Endodermal cell (in vitro differentiated cells): ENCODE measurements at places on chromosomes 7 and 10. TPM values are rescaled to one million over a fixed set of nuclear protein-coding genes. Genes with fewer than 3 reads are reported as not detected.

- no peaks in the 10 kb centered on the region for H3K36me3 ChIP-seq
- no peak overlapping the region for H3K4me3 ChIP-seq
- no peak for DNase-seq
- no peaks in the 10 kb centered on the region for H3K27me3 ChIP-seq
Observed at GRCh38 chr7:28983396-28984190, 25.5 kb upstream of the TRIL start.

DNA sequence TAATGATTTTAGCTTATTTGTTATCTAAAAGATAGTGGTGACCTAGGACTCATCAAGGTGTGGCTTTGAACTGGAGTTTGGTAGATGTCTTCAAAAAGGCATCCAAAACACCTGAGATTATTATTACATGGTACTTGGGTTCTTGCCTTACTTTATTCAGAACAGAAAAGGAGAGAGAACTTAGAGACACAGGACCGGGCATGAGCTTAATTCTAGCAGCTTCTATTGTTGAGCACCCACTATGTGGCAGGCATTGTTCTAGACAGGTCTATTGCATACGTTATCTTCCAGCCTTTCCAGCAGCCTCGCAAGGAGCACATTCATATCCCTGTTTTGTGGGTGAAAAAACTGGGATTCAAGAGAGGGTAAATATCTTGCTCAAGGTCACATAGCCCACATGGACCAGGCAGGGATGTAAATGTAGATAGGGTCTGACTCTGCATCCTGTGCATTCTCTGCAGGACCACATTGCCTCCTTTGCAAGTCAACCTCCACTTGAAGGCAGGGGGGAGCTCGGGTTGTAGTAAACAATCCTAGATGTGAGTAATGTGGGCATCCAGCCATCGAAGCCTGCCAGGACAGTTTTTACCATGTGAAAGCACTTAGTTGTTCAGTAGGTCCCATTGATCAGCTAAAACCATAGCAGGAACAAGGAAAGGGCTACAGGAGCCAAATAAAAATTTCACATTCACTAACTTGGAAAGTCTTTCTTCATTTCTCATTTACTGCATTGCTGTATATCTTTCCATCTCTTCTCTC, 551.4 kb downstream of the LRMDA start:
- no peaks in the 10 kb centered on the region for H3K27me3 ChIP-seq
- no peak overlapping the region for H3K4me3 ChIP-seq
- H3K27ac ChIP-seq = no peak overlapping the region
- no peak for DNase-seq
- no peaks in the 10 kb centered on the region for H3K36me3 ChIP-seq

DNA sequence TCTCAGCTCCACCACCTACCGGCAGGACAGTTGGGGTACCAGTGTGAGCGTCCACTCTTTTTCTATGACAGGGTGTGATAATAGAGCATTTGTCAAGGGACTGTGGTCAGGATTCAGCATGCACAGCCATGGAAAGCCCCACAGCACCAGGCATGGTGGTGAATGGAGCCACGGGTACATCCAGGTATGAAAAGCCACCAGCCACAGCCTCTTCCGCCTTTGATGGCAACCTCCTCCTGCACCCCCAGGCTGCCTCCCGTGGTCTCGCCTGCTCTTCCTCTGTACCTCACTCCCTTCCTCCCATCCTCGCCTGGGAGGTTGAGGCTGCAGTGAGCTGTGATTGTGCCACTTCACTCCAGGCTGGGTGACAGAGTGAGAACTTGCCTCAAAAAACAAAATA, 90.2 kb upstream of the CHST15 start:
- H3K4me3 ChIP-seq = no peak overlapping the region
- no peak for DNase-seq
- no peaks in the 10 kb centered on the region for H3K4me1 ChIP-seq

GRCh38 chr7:124168616-124169015, 135.7 kb upstream of the TMEM229A start:
- H3K4me1 ChIP-seq = no peaks in the 10 kb centered on the region
- no peak overlapping the region for H3K4me3 ChIP-seq
- DNase-seq = no peak
- H3K36me3 ChIP-seq = no peaks in the 10 kb centered on the region

DNA sequence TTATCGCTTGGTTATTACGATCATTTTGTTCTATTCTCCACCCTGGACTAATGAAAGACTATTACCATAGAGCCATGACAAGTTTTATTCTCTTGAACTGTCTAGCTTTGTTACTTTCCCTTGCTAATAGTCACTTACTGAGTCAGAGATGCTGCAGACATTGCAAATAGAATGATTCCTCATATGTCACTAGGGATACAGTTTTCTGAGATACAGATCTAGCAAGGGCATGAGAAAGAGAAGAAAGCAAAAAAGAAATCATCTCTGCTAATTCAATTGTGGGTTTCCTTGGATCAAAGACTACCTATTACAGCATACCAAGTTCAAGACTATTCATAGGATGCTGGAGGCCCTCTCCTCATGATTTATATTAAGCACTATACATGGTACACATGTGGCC, 204.3 kb downstream of the MBL2 start:
- no peak overlapping the region for H3K4me3 ChIP-seq
- H3K27ac ChIP-seq = no peak overlapping the region
- no peaks in the 10 kb centered on the region for H3K4me1 ChIP-seq
- DNase-seq = no peak

DNA sequence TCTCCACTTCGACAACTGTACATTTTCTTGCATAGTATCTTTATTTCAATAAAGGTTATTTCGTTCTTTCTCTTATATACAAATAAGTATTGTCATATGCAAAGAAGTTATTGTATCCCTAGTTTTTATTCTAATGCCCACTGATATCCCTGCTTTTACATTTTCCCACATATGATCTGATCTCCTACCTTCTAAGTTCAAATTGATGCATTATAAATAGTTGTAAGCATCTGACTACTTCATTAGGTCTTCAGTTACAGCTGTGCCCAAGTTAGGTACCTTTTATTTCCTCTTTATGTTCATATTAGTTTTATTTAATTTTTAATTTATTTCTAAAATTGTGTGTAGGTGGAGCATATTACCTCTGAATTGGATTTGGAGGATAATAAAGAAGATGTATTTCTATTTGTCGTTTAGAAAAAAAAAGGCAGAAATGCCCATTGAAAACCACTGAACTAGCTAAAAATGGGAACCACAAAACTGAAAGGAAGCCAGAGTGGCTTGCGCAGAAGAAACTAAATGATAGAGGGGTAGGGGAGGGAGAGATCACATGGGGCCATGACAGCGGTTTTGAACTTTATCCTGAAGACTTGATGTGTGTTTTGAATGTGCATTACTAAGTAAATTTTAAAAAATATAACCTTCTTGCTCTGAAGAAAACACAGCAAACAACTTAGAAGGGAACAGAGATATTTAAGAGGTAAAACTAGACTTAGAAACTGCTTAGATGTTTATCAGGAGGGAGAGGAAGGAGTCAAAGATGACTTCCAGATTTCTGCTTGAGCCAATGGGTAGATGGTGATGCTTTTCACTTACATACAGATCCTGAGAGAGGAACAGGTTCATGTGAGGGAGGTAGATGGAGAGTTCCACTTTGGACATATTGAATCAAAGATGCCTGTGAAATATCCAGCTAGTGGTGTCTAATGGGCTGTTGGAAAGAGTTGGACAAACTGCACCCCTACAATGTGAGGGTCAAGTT, 9.3 kb upstream of the ZC3HAV1L start:
- H3K27me3 ChIP-seq = no peaks in the 10 kb centered on the region
- no peak overlapping the region for H3K4me3 ChIP-seq
- H3K4me1 ChIP-seq = no peaks in the 10 kb centered on the region
- no peak overlapping the region for H3K27ac ChIP-seq
- DNase-seq = no peak
- H3K36me3 ChIP-seq = peaks cover 63% of the 10 kb centered on the region

Gene AKR1D1
- total RNA-seq = not detected in 2 replicates

DNA sequence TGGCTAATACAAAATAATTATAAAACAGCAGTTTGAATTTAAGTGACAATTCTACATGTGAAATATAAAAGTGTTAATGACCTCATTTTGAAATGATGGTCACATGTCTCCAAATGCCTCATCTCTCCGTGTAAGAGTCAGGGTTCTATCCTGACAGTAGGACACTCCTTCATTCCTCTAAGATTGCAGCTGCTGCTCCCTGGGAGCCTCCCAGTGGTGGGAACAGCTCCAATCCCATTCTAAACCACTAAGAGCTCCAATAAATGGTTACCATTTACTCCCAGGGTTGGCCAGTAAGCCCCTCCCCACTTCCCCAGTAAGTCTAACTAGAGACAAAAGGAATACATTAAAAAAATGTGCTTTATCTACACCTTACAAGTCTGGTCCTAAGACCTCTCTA, 344.6 kb upstream of the AOAH start:
- H3K4me1 ChIP-seq = no peaks in the 10 kb centered on the region
- no peak overlapping the region for H3K27ac ChIP-seq
- peaks cover 4% of the 10 kb centered on the region for H3K36me3 ChIP-seq
- no peak for DNase-seq

DNA sequence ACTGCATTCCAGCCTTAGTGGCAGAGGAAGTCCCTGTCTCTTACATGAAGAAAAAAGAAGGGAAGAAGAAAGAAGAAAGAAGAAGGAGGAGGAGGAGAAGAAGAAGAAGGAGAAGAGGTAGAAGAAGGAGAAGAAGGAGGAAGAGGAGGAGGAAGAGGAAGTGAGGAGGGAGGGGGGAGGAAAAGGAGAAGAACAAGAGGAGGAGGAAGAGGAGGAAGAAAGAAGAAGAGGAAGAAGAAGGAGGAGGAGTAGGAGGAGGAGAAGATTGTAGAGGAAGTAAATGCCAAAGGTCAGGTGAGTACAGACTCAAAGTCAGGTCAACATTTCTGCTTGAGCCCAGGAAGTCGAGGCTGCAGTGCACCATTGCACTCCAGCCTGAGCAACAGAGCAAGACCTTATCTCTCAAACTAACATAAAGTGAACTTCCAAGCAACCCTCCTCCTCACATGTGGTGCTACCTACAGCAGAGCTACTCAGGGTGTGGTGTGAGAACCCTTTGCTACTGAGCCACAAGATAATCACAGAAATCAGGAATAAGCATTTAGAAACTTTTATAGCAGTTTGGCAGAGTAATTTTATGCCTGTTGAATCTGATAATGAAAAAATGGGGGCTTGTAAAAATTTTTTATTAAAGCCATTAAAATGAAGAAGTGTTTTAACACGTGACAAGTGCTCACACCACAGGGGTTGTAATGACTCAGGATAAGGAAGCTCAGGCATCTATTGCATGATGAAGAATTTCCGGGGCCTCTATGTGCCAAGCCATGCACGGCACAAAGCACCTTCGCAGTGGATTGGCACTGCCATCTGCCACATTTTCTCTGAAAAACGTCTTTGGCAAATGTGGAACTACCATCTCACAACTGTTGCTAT, 224.9 kb upstream of the AUTS2 start:
- no peak for DNase-seq
- no peak overlapping the region for H3K4me3 ChIP-seq
- no peaks in the 10 kb centered on the region for H3K4me1 ChIP-seq
- no peaks in the 10 kb centered on the region for H3K36me3 ChIP-seq

- no peaks in the 10 kb centered on the region for H3K36me3 ChIP-seq
- no peak for DNase-seq
- H3K4me3 ChIP-seq = no peak overlapping the region
- no peak overlapping the region for H3K27ac ChIP-seq
Observed at GRCh38 chr7:9978106-9979064, 995.3 kb upstream of the PHF14 start.
